ENCODE measurements at places on chromosomes 12 and 14.

GRCh38 chr12:5417500-5417899 lies 14.4 kb upstream of the NTF3 start:
- no peak for DNase-seq

DNA sequence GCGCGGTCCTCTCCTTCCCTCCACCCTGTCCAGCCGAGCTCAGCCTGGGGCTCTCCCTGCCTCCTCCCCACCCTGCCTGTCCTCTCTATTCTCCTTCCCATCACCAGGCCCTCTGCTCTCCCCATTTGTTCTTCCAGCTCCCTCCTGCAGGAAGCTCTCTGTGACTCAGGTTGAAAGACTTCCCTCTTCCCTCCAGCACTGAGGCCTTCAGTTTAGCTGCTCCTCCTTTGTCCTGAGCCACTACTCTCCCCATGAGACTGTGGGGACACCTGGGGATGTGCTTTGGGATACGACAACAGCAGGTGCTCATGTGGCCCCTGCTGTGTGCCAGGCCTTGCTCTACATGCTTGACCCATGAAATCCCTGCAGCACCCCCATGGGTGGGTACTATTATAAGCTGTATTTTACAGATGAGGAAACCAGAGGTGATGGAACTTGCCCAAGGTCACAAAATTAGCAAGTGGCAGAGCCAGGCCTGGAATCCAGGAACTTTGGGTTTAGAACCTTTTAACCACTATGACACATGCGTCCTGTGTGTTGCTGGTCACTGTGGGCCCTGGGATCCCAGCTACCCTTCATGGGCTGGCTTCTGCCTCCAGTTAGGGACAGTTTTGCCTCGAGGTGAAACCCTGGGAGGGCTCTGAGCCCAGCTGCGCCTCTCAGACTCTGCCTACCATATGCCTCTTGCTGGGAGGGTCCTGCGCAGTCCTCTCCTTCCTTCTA lies 5.5 kb downstream of the KRT80 start:
- no peak for DNase-seq

DNA sequence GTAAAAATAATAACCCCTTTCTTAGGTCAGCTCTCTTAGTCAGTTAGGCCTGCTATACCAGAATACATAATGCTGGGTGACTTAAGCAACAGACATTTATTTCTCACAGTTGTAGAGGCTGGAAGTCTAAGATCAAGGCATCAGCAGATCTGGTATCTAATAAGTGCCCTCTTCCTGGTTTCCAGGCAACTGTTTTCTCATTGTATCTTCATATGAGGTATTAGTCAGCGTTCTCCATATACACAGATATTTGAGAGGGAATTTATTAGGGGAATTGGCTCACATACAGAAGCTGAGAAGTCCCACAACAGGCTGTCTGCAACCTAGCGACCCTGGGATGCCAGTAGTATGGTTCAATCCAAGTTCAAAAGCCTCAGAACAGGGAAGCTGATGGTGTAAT lies 896.0 kb downstream of the GALC start:
- no peak for DNase-seq

GRCh38 chr14:95257521-95257920 lies 62.2 kb downstream of the CLMN start:
- no peak for DNase-seq
